ENCODE measurements at places on chromosomes 2 and 18. TPM values are rescaled to one million over a fixed set of nuclear protein-coding genes. Genes with fewer than 3 reads are reported as not detected.

DNA sequence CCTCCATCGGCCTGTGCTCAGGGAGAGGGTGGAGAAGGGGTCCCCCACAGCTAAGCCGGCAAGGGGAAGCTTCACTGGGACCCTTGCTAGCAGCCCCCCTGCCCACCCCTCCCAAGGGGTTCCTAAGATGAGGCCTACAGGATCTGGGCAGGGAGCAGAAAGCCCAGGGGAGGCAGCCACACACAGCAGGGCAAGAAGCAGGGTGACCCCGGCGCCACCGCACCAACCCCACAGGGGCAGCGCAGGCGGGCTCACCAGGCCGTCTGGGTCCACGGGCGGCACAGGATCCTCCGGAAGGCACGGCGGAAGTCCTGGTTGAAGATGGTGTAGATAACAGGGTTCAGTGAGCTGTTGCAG lies 1.8 kb downstream of the ADRA2B start:
- peak; percentile 19 for DNase-seq
- H3K27me3 ChIP-seq, result peaks cover 18% of the 10 kb centered on the region
- peaks cover 4% of the 10 kb centered on the region for H3K4me1 ChIP-seq
- no peaks in the 10 kb centered on the region for H3K36me3 ChIP-seq
- no peak overlapping the region for H3K4me3 ChIP-seq
- no peak overlapping the region for H3K27ac ChIP-seq

GRCh38 chr18:25467226-25467987 lies 115.4 kb upstream of the ZNF521 start:
- no peaks in the 10 kb centered on the region for H3K27me3 ChIP-seq
- no peak for DNase-seq

GRCh38 chr18:23545247-23545789 lies 41.0 kb downstream of the NPC1 start:
- H3K4me1 ChIP-seq, result peaks cover 17% of the 10 kb centered on the region
- H3K4me3 ChIP-seq, result no peak overlapping the region
- H3K27ac ChIP-seq, result no peak overlapping the region
- DNase-seq, result no peak
- H3K27me3 ChIP-seq, result no peaks in the 10 kb centered on the region

GRCh38 chr2:145431181-145431951 lies 911.4 kb upstream of the ZEB2 start:
- no peak overlapping the region for H3K4me3 ChIP-seq
- H3K4me1 ChIP-seq, result no peaks in the 10 kb centered on the region
- H3K27ac ChIP-seq, result no peak overlapping the region
- no peaks in the 10 kb centered on the region for H3K27me3 ChIP-seq

GRCh38 chr2:65706411-65706810 lies 274.0 kb upstream of the SPRED2 start:
- DNase-seq, result no peak
- no peaks in the 10 kb centered on the region for H3K36me3 ChIP-seq
- no peak overlapping the region for H3K4me3 ChIP-seq

- no peak overlapping the region for H3K27ac ChIP-seq
- H3K36me3 ChIP-seq, result no peaks in the 10 kb centered on the region
- DNase-seq, result no peak
- H3K4me3 ChIP-seq, result no peak overlapping the region
- H3K4me1 ChIP-seq, result no peaks in the 10 kb centered on the region
Observed at GRCh38 chr18:38884050-38884449, 1318.5 kb upstream of the CELF4 start.

DNA sequence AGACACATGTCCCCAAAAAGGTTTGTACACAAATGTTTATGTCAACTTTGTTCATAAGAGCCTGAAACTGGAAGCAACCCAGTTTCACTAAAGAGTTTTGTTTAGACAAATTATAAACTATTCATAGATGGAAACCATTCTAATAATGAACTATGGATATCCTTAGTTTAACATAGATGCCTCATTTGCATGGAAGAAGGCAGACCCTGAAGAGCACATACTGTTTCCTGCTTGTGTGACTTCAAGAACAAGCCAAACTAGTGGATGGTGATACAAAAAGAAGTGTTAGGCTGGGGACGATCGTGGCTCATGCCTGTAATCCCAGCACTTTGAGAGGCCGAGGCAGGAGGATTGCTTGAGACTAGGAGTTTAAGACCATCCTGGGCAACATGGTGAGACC lies 48.1 kb downstream of the ACOXL start:
- no peaks in the 10 kb centered on the region for H3K36me3 ChIP-seq
- H3K27me3 ChIP-seq, result no peaks in the 10 kb centered on the region
- H3K4me3 ChIP-seq, result no peak overlapping the region
- H3K4me1 ChIP-seq, result no peaks in the 10 kb centered on the region
- no peak for DNase-seq

GRCh38 chr18:2083691-2084090 lies 487.6 kb downstream of the METTL4 start:
- H3K27ac ChIP-seq, result no peak overlapping the region
- H3K4me3 ChIP-seq, result no peak overlapping the region
- no peak for DNase-seq

DNA sequence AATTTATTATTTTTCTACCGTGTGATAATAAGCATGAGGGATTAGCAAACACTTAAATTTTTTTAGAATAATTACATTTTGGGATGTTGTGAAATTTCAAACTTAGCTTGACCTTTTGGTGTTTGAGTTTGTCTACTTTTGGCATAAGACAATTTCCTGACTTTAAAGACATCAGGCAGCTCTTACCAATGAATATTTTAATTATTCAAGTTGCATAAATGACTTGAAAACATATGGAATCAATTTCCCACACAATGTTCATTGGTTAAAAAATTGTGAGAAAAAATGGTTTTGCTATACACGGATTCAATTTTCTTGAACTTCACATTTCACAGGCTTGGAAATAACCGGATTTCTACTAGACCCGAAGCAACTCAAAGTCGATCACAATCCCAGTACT lies 243.4 kb downstream of the IKZF2 start:
- H3K4me3 ChIP-seq, result no peak overlapping the region
- H3K36me3 ChIP-seq, result no peaks in the 10 kb centered on the region
- H3K27ac ChIP-seq, result no peak overlapping the region
- no peaks in the 10 kb centered on the region for H3K27me3 ChIP-seq
- no peak for DNase-seq

DNA sequence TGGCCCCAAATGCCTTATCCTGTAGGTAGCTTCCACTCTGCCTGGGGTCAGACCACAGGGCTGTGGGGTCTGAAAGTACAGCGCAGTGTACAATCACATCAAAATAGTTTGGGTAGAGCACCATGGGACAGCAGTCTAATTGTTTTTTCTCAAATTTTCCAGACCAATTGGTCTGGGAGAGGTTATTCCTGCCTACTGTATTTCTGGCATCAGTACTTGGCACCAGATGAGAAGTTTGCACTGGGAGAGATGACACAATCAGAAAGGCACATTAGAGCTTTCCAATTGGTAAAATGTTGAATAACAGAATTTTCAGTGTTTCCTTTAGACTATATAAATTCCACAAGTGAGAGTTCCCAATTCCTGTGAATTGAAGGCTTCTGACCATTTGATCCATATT lies 30.9 kb upstream of the LRRTM1 start:
- no peak overlapping the region for H3K4me3 ChIP-seq
- no peak for DNase-seq
- no peaks in the 10 kb centered on the region for H3K36me3 ChIP-seq
- H3K4me1 ChIP-seq, result no peaks in the 10 kb centered on the region
- no peaks in the 10 kb centered on the region for H3K27me3 ChIP-seq

DNA sequence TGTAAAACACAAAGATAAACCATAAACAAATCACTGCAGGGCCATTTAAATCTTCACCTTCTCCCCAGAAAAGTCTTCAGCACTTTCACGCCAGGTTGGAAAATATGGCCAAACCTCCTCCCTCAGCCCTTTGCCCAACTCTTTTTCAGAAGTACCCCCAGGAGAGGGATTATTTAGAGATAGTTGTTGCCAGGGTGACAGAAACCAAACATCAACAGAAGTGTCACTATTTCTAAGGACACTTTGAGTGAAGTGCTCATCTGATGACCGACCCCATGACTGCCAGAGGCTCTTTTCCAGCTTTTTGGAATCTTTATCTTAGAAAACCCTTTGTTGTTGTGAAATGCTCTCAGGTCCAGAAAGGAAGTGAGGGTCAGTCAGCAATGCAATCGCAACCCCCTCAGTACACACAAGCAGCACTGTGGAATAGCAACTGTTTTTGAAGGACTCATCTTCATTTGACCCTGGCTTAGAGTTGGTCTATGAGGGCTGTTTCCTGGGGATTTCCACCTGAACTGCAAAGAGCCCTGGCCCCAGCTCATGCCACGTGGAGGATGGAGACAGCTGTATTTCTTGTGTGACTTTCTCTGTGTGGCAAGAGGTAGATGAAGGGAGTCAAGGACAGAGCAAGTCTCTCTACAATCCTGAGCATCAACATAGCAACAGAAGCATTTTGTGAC lies 114.0 kb upstream of the STON1 start:
- no peaks in the 10 kb centered on the region for H3K27me3 ChIP-seq
- no peaks in the 10 kb centered on the region for H3K36me3 ChIP-seq
- no peak for DNase-seq
- H3K27ac ChIP-seq, result no peak overlapping the region

GRCh38 chr2:74006459-74006858 lies 21.7 kb downstream of the TET3 start:
- no peak for DNase-seq
- peaks cover 57% of the 10 kb centered on the region for H3K4me1 ChIP-seq
- no peaks in the 10 kb centered on the region for H3K36me3 ChIP-seq
- no peak overlapping the region for H3K27ac ChIP-seq

DNA sequence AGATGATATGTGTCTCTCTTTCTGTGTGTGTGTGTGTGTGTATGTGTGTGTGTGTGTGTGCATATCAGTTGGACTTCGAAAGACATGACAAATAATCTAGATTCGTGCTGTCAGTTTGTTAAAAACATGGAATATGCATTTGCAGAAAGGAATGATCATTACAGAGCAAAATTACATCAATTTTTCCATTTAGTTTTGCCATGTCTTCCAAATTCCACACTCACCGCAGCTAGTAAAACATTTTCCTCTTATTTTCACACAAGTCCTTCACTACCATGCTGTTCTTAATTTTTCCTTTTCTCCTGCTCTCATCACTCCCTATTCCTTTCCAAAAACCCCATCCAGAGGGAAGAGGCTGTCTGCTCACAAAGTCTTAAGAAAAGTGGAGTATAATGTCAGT lies 1191.4 kb upstream of the SLC39A10 start:
- H3K4me1 ChIP-seq, result no peaks in the 10 kb centered on the region
- no peaks in the 10 kb centered on the region for H3K27me3 ChIP-seq
- H3K27ac ChIP-seq, result no peak overlapping the region
- no peaks in the 10 kb centered on the region for H3K36me3 ChIP-seq

- no peaks in the 10 kb centered on the region for H3K36me3 ChIP-seq
- no peak overlapping the region for H3K27ac ChIP-seq
- H3K27me3 ChIP-seq, result no peaks in the 10 kb centered on the region
- no peak overlapping the region for H3K4me3 ChIP-seq
Observed at GRCh38 chr2:183093857-183094657, 15.5 kb downstream of the DUSP19 start.

GRCh38 chr2:174882416-174882815 lies 118.1 kb upstream of the CHRNA1 start:
- no peak for DNase-seq
- H3K27ac ChIP-seq, result no peak overlapping the region
- no peaks in the 10 kb centered on the region for H3K4me1 ChIP-seq
- no peak overlapping the region for H3K4me3 ChIP-seq
- H3K36me3 ChIP-seq, result no peaks in the 10 kb centered on the region

Gene SLC9A4
- total RNA-seq, result not detected

Gene ARHGAP15
- total RNA-seq, result 20.6 TPM

Gene TYMS
- total RNA-seq, result 25.9 TPM

Gene SPATA3
- total RNA-seq, result not detected

Gene CARF
- 5.9 TPM for total RNA-seq

Gene DUSP28
- 3.5 TPM for total RNA-seq

All from left lung (tissue), 14 donors.